ENCODE measurements at places on chromosomes 11 and 22. TPM values are rescaled to one million over a fixed set of nuclear protein-coding genes. Genes with fewer than 3 reads are reported as not detected.

The TRIM6 gene
- polyA plus RNA-seq = 12.8 TPM

The ARHGEF17 gene
- polyA plus RNA-seq = 68.5 TPM

The ZNF214 gene
- 7.4 TPM for polyA plus RNA-seq

The TRIM3 gene
- 32.0 TPM for polyA plus RNA-seq

The CARD16 gene
- polyA plus RNA-seq = 3.0 TPM

The DEUP1 gene
- 1.5 TPM for polyA plus RNA-seq

The PIH1D2 gene
- polyA plus RNA-seq = 1.9 TPM

The ZNRF3 gene
- 29.3 TPM for polyA plus RNA-seq

The OVOL1 gene
- polyA plus RNA-seq = 7.9 TPM

The SCGB1D2 gene
- polyA plus RNA-seq = 0.57 TPM

The PIK3IP1 gene
- polyA plus RNA-seq = 12.3 TPM

The CCDC87 gene
- polyA plus RNA-seq = 0.24 TPM

The TRIM51 gene
- polyA plus RNA-seq = not detected

The SEC14L3 gene
- polyA plus RNA-seq = not detected

The PPP6R3 gene
- polyA plus RNA-seq = 114 TPM

The AP5B1 gene
- 2.7 TPM for polyA plus RNA-seq

The SMC1B gene
- polyA plus RNA-seq = 0.19 TPM

The ZP1 gene
- 0.22 TPM for polyA plus RNA-seq

The MMP8 gene
- not detected for polyA plus RNA-seq

The CARD10 gene
- 13.4 TPM for polyA plus RNA-seq

The RTN4RL2 gene
- 3.6 TPM for polyA plus RNA-seq

The CHRM1 gene
- polyA plus RNA-seq = 0.40 TPM

The CLMP gene
- polyA plus RNA-seq = 32.3 TPM

The C11orf16 gene
- 0.82 TPM for polyA plus RNA-seq

The APOBEC3F gene
- 9.0 TPM for polyA plus RNA-seq

The OR10A2 gene
- not detected for polyA plus RNA-seq

The OR8A1 gene
- polyA plus RNA-seq = not detected

The KDM4E gene
- 0.13 TPM for polyA plus RNA-seq

The ZDHHC24 gene
- polyA plus RNA-seq = 8.4 TPM

The ADM2 gene
- polyA plus RNA-seq = 0.83 TPM

The SELENOO gene
- 13.6 TPM for polyA plus RNA-seq

The OR4A16 gene
- polyA plus RNA-seq = not detected
